H1 (cell line): ENCODE measurements at places on chromosomes 3 and 15.

DNA sequence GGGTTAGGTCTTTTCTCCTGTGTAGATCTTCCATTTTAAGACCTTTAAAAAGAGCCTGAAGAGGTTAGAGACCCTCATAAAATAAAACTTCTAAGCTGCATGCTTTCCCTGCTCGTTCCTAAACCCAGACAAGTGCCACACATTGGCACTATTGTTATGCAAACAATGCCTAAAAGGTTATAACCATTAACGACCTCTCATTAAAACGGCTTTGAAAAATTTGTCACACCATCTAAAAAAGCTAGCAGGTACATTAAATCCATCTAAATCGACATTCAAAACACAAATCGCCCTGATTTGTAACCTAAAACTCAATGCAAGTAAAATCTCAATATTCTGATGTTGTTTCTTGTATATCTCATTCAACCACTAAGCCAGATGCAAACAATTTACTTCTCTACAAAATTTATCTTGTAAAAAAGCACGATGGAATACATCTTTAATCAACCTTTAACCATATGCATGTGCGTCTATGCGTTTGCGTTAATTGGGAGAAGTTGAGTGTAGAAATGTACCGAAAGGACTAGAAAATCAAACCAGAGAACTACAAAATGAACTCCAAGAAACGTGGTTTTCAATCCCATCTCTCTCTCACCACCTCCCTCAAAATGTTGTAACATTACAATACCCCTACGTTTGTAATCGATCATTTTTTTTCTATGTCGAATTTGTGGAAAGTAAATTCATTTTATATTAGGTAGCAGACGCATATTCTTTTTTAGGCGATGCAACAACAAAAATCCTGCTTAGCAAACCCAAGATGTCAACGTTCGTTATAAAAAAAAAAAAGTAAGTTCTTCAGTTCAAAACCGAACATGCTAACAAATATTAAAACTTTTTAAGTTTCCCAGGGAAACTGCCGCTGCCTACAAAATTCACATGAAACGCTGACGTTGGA is 1.2 kb downstream of the ALDH1A2 start:
- H3K36me3 ChIP-seq = no peaks in the 10 kb centered on the region
- no peak for DNase-seq
- no peak overlapping the region for H3K27ac ChIP-seq
- H3K4me1 ChIP-seq = no peaks in the 10 kb centered on the region

GRCh38 chr3:36401056-36401455 is 20.8 kb downstream of the STAC start:
- H3K27ac ChIP-seq = no peak overlapping the region
- no peaks in the 10 kb centered on the region for H3K27me3 ChIP-seq
- H3K4me3 ChIP-seq = no peak overlapping the region

DNA sequence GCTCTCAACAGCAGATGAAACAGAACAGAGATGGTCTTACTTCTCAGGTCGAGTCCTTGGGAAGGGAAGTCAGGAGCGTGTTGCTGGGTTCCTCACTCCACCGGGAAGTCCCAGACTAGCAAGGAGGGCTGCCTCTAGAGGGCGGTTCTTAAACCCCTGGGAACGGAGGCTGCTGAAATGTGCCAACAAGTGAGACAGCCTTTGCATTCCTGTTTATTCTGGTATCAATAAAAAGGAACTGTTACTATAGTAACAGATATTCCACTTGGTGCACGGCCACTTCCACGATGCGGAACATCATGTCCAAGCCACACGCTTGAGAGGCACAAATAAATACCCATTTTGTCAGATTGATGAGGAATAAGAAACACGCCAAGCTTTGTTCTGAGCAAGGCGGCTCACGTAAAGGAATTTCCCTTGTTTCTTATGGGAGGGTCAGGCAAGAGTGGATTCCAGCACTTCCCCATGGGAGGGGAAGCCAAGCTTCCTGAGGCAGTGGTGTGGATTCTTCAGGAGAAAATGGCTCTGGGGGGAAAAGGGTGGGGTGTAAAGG is at the start of gene FAM107A:
Gene FAM107A, minus strand, starts transcription at position 123 of the 553 bp plus-strand sequence. CDS start 7,531 bp downstream, outside the sequence.
- no peak within 1 kb of the TSS for H3K27ac ChIP-seq
- no peak within 1 kb of the TSS for H3K4me3 ChIP-seq
- no peaks in the 10 kb centered on the region for H3K27me3 ChIP-seq
- no peak for DNase-seq

DNA sequence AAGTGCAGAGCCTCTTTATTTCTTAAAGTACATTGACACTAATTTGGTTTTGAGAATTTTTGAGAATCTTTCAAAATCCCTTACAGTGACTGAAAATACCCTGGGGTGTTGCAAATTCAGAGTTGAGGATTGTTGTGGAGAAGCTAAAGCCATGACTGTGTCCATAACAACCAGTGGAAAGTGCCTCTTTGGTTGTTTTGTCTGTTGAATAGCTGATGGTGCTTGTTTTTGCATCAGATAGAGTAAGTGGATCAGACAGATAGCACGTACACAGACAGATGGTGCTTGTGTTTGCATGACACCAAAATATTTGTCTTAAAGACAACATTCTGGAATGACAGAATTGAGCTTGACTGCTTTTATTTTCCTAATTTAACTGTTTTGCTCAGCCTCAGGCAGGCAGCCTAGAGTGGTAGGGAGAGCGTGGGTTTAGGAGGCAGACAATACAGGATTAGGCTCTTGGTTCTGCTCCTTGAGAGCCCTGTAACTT is 265.0 kb downstream of the IL20RB start:
- DNase-seq = no peak
- no peak overlapping the region for H3K4me3 ChIP-seq
- no peaks in the 10 kb centered on the region for H3K4me1 ChIP-seq
